Brain microvascular endothelial cell (primary cell): ENCODE measurements at places on chromosomes 3 and 15.

- peak; percentile 47 for DNase-seq
Observed at GRCh38 chr3:14363991-14364390, 38.4 kb upstream of the SLC6A6 start.

GRCh38 chr15:58498821-58499580, 67.2 kb downstream of the LIPC start:
- DNase-seq: peak; percentile 57

GRCh38 chr3:64656544-64656943, 31.3 kb downstream of the ADAMTS9 start:
- no peak for DNase-seq

GRCh38 chr3:139676632-139677387, 962 bp downstream of the NMNAT3 start:
- DNase-seq: no peak

- peak; percentile 67 for DNase-seq
Observed at GRCh38 chr3:72912532-72912931, 24.7 kb downstream of the GXYLT2 start.

- DNase-seq: no peak
Observed at GRCh38 chr3:61934505-61934871, 373.1 kb downstream of the PTPRG start.

- peak; percentile 65 for DNase-seq
Observed at GRCh38 chr3:35707904-35708303, 68.6 kb downstream of the ARPP21 start.

- DNase-seq: no peak
Observed at GRCh38 chr3:133466531-133467386, 66.9 kb downstream of the BFSP2 start.

DNA sequence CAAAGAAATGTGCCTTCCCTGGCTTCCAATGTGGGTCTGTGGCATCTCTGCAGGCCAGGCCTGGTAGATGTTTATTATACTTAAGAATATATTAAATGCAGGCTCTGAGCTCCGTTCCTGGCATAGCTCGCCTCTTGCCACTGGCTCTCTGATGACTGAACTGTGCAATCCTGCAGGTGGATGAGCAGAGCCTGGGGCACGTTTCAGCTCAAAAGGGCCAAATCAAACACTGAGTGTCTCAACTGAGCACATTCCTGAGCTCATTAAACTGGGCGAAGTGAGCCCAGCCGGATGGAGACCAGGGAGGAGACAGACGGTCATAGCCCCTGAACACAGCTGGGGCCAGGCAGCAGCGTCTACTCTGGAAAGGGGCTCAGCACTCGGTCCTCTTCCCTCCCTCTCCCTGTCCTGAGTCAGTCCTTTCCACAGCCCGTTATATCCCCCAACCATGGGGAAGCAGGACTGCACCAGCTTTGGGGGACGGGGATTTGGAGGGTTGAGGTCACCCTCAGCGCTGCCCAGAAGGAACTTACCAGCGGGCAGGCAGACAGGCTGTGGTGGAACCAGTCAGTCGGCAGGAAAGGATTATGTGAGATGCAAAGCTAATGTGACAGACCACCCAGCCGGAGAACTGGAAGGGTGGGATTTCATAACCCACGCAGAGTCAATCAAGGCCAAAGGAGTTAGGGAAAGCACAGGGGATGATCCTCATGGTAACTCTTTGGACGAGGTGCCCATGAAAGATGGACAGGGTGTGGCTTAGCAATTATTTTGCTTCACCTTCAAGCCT, 77.4 kb upstream of the ANKRD34C start:
- no peak for DNase-seq

DNA sequence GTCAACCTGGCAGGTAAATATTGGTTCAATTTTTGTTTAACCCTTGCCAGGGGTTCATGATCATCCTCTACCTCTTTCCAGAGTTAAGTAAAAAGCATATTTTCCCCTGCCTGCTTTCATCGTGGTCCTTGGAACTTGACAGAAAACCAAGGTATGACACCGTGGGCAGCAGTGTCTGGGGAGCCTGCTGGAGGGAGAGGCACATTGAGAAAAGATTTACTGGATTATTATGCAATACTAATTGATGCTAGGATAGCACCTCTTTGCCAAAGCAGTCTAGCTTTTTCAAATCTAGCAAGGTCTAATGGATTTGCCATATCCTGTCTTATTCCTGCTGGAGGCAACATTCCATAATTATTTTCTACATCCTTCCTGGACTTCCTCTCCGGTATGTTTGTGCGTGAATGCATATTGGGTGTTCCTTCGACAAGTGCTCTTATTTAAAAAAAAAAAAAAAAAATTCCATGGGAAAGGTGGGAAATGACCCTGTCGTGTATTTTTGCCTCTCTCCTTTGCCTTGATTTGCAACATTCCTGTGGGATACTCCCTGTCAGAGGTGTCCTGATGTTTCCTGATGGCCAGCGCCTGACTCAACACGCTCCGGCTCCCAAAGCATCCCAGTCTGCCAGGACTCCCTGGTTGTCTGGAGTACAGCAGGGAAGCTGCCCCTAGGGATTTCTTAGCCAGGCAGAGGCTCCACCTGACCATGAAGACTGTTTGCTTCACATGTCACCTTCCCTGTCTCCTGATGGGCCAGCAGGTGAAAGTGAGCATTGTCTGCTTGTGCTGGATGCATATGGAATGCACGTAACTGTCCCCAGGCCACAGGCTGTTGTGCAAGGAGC, 6.3 kb downstream of the BHLHE40 start:
- peak; percentile 80 for DNase-seq

GRCh38 chr15:88023914-88024313, 232.6 kb downstream of the NTRK3 start:
- no peak for DNase-seq

GRCh38 chr15:59074607-59075006, 30.3 kb upstream of the CCNB2 start:
- DNase-seq: no peak

- DNase-seq: peak; percentile 32
Observed at GRCh38 chr3:196501316-196502044, 2.1 kb downstream of the RNF168 start.

DNA sequence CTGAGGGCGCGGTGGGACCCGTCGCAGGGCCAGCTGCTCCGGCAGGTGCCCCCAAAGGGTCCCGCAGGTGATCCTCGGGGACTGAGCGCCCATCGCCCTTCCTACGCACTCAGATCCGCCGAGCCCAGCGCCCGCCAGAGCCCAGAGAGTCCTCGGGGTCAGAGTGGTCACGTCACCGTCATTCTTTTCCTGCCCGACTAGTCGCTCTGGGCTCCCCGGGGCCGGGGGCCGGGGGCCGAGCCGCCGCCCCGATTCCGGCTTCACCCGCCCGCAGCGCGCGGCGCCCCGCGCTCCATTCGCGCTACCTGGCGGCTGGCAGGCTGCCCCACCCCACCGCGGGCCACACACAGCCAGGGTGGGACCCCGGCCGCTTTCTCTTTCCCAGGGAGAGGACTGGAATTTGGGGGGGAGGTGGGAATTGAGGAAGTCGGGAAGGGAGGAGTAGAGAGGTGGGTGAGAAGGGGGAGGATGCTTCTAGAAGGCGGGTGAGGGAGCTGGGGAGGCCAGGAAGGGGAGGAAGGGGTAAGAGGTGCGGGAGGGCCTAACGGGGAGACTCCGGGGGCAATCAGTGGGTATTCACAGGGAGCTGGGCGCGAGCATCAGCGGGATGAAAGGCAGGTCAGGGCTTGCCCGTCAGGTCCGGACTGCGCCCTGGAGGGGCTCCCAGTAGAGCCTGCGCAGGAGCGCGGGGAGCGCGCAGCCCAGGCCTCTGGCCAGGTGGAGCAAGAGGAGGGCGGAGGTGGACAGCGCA, 36.1 kb upstream of the EPHB3 start:
- DNase-seq: no peak

- DNase-seq: no peak
Observed at GRCh38 chr3:127608362-127608718, 10.1 kb downstream of the MCM2 start.

DNA sequence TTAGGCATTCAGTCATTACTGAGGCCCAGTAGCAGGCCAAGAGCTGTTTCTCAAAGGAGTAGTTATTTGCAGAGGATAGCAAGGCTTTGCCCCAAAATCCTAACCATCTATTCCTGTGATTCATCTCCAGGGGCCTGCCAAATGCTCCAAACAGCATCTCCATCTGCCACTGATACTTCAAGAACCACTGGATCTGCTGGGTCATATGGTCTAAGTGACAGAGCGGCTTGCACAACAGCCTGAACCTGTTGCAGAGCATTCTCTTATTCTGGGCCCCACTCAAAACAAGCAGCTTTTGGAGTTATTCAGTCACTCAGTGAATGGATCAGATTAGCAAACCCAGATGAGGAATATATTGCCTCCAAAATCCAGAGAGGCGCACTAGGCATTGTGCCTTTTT, 68.8 kb upstream of the ALDH1A3 start:
- DNase-seq: no peak

GRCh38 chr3:182479419-182480336, 313.6 kb upstream of the ATP11B start:
- no peak for DNase-seq

DNA sequence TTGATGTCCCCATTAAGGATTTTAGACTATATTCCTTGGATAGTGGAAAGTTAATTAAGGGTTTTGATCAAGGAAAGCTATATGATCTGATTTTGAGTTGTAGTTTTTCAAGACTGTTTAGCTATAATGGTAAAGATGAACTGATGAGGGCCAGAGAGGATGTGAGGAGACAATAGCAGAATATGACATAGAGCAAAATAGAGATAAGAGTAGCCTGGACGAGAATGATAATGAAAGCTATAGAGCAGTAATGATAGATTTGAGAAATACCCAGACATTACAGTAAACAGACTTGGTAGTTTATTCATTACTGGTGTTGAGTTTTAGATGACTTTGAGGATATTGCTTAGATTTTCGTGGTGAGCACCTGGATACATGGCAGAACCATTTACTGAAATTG, 3.8 kb downstream of the SUCNR1 start:
- DNase-seq: no peak

GRCh38 chr15:67120839-67121643, 55.6 kb downstream of the SMAD3 start:
- DNase-seq: peak; percentile 91

- DNase-seq: no peak
Observed at GRCh38 chr15:32709295-32710033, 8.3 kb upstream of the GREM1 start.

DNA sequence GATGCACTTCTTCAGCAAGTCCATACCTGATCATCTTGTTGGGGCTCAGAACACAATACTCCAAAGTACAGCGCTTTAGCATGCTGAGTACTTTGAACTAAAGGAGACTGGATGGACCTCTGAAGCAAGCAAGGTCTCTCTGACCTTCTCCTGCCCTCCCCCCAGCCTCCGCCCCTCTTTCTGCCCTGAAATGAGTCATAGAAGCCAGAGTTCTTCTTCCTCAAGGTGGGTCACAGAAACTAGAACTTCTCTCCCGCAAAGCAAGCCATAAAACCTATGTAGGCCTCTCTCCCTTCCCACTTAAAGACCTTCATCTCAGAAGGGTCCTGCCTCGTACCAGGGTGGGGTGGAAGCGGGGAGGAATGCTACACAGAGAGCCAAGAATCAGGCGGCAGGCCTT, 230.5 kb upstream of the PROK2 start:
- DNase-seq: no peak

- no peak for DNase-seq
Observed at GRCh38 chr3:87307805-87308204, 31.4 kb upstream of the POU1F1 start.

DNA sequence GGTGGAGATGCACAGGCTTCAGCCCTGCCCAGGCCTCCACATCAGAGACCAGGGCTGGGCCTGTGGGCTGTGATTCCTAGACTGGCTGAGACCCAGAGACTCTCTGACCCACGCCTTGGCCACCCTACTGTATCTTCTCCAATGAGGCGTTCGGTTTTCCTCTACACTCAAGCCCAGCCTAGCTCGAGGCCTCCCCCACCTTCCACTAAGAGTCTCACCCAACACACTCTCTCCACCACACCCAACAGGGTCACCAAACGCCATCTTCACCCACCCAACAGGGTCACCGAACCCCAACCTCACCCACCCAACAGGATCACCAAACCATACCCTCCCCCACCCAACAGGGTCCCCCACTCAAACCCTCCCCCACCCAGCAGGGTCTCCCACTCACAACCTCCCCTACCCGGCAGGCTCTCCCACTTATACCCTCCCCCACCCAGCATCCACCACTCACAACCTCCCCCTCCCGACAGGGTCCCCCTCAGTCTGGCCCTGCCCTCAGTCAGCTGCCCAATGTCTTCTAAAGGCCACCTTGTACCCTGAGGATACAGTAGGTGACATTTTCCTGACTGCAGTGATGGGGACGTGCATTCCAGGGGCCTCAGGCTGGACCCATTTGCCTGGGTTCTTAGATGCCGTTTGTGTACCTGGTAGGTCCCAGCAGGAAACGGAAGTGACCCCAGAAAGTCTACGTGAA, 20.4 kb downstream of the CFAP100 start:
- DNase-seq: no peak

DNA sequence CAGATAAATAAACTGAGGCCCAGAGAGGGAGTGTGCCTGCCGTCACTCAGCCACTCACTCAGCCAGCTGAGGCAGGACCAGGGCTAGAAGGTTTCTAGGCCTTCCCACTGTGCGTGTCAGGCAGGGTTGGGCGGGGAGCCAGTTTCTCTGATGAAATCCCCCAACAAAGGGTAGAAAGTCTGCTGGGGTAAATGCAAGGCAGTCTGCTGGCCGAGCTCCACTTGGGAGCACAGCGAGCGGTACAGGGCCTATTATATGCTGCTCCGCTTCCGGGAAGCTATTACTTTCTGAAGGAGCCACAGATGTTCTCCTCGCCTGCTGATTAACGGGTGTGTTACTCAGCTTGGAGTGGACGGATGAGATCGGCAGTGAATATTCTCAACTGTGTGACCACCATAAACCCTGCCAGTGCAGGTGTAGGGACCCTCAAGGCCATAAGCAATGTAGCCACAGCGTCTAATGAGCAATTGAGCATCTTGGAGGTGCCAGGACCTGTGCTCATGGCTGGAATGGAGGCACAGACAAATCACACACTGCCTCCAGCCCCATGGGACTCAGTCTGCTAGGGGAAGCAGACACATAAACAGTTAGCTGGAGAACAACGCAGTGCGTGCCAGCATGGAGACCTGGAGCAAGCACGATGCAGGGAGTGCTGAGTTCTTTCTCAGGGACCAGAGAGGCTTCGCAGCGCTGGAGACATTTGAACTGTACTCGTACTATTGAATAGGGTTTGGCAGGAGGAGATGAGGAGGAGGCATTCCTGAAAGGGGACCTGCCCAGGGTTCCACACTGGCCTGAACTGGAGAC, 42.1 kb downstream of the CORO2B start:
- DNase-seq: peak; percentile 96

DNA sequence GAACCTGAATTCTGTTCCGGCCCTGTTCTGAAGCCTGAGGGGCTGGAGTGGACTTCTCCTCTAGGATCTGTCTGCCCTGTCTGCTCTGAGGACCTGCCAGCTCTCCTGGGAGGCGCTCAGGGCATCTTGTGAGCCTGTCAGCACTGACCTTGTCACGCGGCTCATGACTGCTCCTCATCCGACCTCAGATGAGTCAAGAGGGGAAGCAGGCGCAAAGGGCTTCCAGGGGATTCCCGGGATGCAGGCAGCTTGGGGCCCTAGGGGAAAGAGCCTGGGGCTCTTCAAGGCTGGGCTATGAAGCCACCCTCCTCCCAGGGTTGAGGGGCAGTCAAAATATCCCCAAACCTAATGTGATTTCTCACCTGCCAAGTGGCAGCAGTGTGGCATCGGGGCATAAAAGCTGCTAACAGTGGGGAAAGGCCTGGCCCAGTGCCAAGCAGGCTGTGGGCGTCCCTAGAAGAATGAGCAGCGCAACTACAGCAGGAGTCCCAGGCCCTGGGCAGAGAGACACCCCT, 27.6 kb upstream of the ANKDD1A start:
- DNase-seq: peak; percentile 90
